ENCODE measurements at places on chromosomes 4 and X.
A peak's percentile ranks its signal among the peaks of the same experiment; 100 is the strongest.

DNA sequence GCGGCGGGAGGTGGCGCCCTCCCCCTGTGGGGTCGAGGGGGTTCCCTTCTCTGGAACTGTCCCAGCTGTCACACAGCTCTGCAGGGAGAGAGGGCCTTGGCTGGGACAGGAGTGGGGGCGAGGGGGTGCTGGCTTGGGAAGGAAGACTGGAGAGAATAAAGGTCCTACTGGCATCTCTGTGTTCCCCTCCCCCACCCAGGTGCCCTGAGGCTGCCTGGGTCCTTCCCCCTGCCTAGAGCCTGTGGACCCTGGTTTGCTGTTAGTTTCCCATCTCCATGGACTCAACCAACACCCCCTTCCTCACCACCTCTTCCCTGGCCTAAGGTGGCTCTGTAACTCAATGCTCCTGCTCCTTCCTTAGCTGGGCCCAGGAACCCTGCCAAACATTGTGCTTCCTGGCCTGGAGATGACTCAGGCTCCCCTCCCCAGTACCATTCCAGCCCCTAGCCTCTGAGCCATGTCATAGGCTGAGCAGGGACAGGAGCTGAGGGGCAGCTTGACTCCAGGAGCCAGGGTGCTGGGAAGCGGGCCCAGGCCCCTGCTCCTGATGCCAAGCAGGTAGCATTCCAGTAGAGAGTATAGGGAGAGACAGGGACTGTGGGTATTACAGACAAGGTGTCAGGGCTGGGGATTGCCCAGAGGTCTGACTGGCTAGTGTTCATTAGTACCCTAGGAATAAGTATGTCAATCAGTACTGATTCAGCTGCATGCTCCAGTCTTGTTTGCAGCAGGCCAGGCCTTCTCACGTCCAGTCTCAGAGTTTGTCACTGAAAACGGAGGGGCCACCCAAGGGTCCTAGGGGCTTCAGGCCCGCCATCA lies 100.7 kb downstream of the EFNB1 start:
- DNase-seq: peak; percentile 41

GRCh38 chr4:11368701-11369115 lies 60.0 kb downstream of the HS3ST1 start:
- DNase-seq: no peak

GRCh38 chrX:101370888-101371504 lies 15.0 kb downstream of the BTK start:
- no peak for DNase-seq

GRCh38 chrX:155534800-155535199 lies 76.4 kb upstream of the F8A3 start:
- DNase-seq: no peak

DNA sequence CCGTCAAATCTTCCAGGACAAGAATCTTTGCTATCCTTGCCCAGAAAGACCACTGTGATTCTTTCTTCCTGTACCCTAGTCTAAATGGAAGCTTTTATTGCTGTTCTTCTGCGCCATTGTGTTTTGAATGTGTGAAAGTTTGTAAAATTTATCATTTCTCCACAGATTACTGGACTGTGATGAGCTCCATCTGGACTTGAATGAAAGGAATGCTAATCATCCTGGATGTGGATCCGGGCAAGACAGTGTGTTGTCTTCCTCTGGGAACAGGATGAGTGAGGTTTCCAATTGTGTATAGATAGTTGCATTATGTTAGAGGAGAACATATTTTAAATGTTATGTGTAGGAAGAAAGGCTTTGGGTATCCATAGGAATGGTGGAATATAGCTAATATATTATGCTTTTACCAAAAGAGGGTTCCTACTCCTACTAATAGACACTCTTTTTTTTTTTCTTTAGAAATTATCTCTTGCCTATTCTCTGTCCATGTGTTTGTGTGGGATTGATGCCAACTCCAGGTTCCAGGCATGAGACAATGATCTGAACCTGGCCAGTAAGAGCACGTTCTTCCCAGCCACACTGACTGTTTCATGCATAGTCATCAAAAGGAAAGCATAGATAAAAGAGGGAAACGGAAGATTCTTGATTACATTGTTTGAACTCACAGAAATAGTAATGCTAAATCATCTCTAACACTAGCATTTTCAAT lies 803.6 kb upstream of the ADGRL3 start:
- peak; percentile 48 for DNase-seq

All from lung microvascular endothelial cell (primary cell).